ENCODE measurements at places on chromosomes 5 and 9.

DNA sequence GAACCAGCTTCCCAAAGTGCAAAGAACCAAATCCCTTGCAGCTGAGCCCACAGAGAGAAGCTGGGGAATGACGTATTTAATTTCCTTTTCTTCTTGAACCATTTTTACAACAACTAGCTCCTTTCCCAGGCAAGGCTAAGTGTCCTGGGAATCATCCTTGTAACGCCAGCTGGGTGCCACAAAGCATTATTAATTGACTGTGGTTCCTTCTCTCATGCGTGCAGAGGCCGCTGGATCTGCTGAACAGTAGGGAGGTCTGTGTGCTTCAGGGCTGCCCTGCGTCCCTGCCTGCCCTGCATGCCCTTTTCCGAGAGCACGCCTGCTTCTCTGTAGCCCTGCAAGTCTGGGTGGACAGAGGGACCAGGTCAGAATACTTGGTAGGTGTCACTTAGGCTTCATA lies 124.1 kb upstream of the OTULINL start:
- H3K36me3 ChIP-seq, result no peaks in the 10 kb centered on the region
- no peak for DNase-seq
- no peaks in the 10 kb centered on the region for H3K27me3 ChIP-seq
- no peak overlapping the region for H3K27ac ChIP-seq
- no peaks in the 10 kb centered on the region for H3K4me1 ChIP-seq
- H3K4me3 ChIP-seq, result no peak overlapping the region

DNA sequence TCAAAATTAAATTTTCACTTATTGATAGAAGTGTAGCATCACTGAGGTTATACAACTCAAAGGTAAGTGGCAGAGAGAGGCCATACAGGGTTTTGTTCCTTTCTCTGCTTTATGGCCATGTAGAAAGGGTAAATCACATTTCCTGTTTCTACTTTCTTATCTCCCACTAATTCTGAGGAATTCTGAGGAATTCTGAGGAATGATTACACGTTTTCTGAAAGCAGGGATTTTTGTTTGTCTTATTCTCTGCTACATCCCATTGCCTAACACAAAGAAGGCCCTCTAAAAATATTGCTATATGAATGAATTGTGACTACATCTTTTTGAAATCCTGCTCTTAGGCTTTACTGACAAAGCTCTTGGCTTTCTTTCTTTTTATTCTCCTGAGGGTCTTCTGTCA lies 516.9 kb upstream of the ZNF608 start:
- no peaks in the 10 kb centered on the region for H3K36me3 ChIP-seq
- H3K4me1 ChIP-seq, result no peaks in the 10 kb centered on the region
- H3K27ac ChIP-seq, result no peak overlapping the region
- DNase-seq, result no peak
- H3K4me3 ChIP-seq, result no peak overlapping the region
- H3K27me3 ChIP-seq, result no peaks in the 10 kb centered on the region

DNA sequence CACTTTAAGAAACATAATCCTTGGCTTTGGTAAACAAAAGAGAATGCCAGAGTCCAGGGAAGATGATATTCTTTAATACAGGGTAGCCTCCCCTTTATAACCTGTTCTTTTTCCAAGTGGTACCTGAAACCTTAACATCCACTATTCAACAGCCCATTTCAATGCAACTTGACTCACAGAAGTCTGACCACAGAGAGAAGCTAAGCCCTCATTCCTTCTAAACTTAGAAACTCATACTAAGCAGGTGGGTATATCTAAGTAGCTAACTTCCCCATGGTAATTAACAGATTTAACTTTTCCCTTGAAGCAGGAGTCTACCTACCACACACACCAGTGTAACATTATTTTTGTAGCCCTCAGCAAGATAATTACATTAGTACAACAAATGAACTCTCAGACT lies 91.9 kb downstream of the CEMIP2 start:
- H3K36me3 ChIP-seq, result no peaks in the 10 kb centered on the region
- no peaks in the 10 kb centered on the region for H3K27me3 ChIP-seq
- no peak overlapping the region for H3K4me3 ChIP-seq
- no peak overlapping the region for H3K27ac ChIP-seq

DNA sequence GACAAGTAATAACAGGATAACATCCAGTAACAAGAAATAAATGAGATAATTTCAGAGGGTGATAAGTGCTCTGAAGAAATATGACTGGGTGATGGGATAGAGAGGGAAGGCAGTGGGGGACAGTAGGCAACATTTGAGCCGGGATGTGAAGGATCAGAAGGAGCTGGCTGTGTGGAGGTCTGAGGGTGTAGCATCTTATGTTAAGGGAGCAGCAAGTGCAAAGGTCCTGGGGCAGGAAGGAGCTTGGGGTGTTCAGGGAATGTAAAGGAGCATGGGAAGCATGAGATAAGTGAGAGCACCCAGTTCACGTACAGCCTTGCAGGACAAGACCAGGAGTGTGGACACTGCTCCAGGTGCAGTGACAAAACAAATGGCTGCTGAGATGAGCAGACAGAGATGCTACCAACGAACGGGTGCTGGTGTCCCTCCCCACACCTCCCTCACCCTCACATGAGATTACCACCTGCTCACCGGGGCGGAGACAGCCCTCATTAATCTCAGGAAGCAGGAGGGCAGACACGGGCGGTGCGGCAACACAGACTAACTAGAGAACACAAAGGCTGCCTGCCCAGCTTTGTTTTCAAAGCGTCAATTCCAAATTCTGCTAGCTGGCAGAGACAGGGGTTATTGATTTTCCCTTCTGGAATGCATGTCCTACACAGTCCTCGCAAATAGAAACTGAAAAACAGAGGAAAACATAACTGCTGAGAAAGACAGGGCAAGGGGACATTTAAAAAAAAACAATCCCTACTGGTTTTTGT lies 298.1 kb upstream of the PANK3 start:
- no peak overlapping the region for H3K4me3 ChIP-seq
- no peak for DNase-seq
- H3K36me3 ChIP-seq, result no peaks in the 10 kb centered on the region
- no peak overlapping the region for H3K27ac ChIP-seq
- H3K27me3 ChIP-seq, result no peaks in the 10 kb centered on the region
- no peaks in the 10 kb centered on the region for H3K4me1 ChIP-seq

DNA sequence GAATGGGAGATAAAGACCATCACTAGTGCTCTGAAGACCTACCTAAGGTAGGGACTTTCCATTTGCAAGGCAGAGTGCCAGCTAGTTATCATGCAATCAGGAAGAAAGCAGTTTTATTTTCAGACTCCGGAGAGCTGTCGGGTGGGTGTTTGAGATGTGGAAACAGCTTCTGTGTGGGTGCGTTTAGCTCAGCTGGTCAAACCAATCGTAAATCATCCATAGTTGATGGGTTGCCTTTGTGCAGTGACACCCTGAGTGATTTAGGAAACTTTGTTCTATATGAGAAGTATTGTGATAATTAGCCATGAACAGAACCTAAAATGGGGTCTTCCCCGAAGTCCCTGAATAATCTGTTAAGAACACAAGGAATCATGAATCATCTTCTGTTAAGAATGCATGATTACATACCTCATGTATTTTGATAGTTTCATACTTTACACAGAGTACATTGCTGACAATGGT lies 284.3 kb downstream of the ARHGAP26 start:
- H3K36me3 ChIP-seq, result no peaks in the 10 kb centered on the region
- no peak overlapping the region for H3K27ac ChIP-seq
- no peaks in the 10 kb centered on the region for H3K27me3 ChIP-seq
- DNase-seq, result no peak
- H3K4me3 ChIP-seq, result no peak overlapping the region

GRCh38 chr9:13705373-13705772 lies 425.9 kb upstream of the MPDZ start:
- no peak overlapping the region for H3K4me3 ChIP-seq
- no peak overlapping the region for H3K27ac ChIP-seq
- DNase-seq, result no peak
- no peaks in the 10 kb centered on the region for H3K4me1 ChIP-seq
- no peaks in the 10 kb centered on the region for H3K27me3 ChIP-seq

DNA sequence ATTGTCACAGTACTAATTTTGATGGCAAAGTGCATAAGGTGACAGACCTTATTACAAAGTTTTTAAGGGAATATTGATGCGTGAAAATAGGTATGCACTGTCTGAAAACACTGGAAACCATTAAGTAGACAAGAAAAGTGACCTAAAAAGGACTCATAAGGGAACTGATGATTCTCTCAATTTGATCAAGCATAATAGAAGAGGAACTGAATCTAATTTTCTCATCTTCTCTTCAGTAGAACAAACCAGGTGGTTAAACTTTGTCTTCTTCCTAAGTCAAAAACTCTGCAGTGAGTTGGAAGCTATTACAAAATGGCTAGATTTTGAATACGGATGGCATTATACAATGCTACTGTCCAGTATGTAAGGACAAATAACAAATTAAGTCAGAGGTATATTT lies 53.4 kb downstream of the RNF145 start:
- H3K4me1 ChIP-seq, result peaks cover 10% of the 10 kb centered on the region
- H3K27ac ChIP-seq, result no peak overlapping the region
- DNase-seq, result no peak
- peaks cover 22% of the 10 kb centered on the region for H3K36me3 ChIP-seq
- H3K27me3 ChIP-seq, result no peaks in the 10 kb centered on the region

DNA sequence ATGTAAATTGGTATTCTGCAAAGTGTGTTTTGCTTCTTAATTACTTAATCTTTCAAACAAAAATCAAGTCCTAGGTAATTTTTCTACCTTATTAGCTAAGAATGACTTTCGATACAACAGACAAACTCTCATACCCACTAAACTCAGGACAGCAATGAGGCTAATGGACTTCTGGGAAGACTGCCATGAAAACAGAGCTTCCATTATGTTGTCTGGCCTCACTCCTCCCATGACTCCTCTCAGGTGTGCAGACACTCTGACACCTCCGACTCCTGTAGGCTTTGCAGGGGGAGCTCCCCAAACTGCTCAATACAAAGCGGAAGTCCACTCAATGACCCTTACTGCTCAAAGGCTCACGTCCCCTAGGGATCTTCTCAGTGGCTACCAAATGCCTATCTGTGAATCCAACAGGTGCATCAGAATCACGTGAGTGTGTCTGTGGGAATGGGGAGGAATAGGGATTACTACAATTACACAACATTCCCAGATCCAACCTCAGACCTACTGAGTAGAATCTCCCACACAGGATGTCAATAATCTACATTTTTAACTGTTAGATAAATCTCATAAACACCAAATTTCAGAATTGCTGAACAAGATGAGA lies 289.9 kb downstream of the RAB3C start:
- H3K4me1 ChIP-seq, result no peaks in the 10 kb centered on the region
- H3K4me3 ChIP-seq, result no peak overlapping the region

GRCh38 chr9:101458963-101459631 lies 23.5 kb upstream of the ALDOB start:
- H3K36me3 ChIP-seq, result no peaks in the 10 kb centered on the region
- H3K4me1 ChIP-seq, result no peaks in the 10 kb centered on the region
- no peak overlapping the region for H3K4me3 ChIP-seq
- H3K27ac ChIP-seq, result no peak overlapping the region
- no peak for DNase-seq

- no peak overlapping the region for H3K4me3 ChIP-seq
- H3K27ac ChIP-seq, result no peak overlapping the region
- no peaks in the 10 kb centered on the region for H3K27me3 ChIP-seq
- no peaks in the 10 kb centered on the region for H3K36me3 ChIP-seq
- H3K4me1 ChIP-seq, result no peaks in the 10 kb centered on the region
- DNase-seq, result no peak
These were observed 107.7 kb downstream of the GOLPH3 start for GRCh38 chr5:32066448-32066847.

- H3K36me3 ChIP-seq, result no peaks in the 10 kb centered on the region
- H3K4me3 ChIP-seq, result no peak overlapping the region
- H3K4me1 ChIP-seq, result no peaks in the 10 kb centered on the region
- DNase-seq, result no peak
These were observed 91.8 kb upstream of the CCDC112 start for GRCh38 chr5:115388240-115388639.

- H3K4me3 ChIP-seq, result no peak overlapping the region
- no peaks in the 10 kb centered on the region for H3K4me1 ChIP-seq
- no peak for DNase-seq
- H3K27me3 ChIP-seq, result no peaks in the 10 kb centered on the region
- no peak overlapping the region for H3K27ac ChIP-seq
- H3K36me3 ChIP-seq, result no peaks in the 10 kb centered on the region
These were observed 80.3 kb upstream of the SARDH start for GRCh38 chr9:133818444-133818843.

GRCh38 chr9:80382211-80382891 lies 810.6 kb downstream of the TLE4 start:
- no peaks in the 10 kb centered on the region for H3K36me3 ChIP-seq
- H3K4me1 ChIP-seq, result no peaks in the 10 kb centered on the region
- no peak overlapping the region for H3K27ac ChIP-seq
- no peaks in the 10 kb centered on the region for H3K27me3 ChIP-seq
- H3K4me3 ChIP-seq, result no peak overlapping the region

- H3K27me3 ChIP-seq, result no peaks in the 10 kb centered on the region
- H3K4me3 ChIP-seq, result no peak overlapping the region
- no peaks in the 10 kb centered on the region for H3K36me3 ChIP-seq
These were observed 22.1 kb downstream of the NTRK2 start for GRCh38 chr9:84691634-84692033.

DNA sequence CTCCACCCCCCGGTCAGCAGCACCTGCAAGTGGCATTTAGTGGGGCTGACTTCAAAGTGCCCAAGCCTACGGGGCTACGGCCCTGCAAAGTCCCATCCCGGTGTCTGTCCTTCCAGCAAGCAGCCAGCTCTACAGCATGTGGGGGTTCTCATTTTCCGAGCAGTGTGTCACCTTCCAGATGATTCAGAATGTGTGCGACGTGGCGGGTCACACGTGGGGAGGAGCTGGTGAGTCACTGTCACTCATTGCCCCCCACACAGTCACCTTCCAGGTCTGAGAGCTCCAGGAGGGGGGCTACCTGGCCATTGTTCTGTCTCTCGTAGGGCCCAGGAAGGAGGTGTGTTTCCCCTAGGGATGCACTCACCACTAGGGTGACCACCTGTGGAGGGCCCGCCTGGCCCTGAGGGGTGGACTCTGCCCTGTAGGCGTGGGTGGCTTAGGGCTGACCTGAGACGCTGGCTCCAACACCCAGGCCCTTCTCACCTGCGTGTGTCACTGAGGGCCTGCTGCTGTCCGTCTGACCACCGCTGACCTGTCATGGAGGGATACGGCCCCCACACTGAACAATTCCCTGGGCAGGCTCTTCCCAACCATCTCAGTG lies 70.2 kb downstream of the SEMA4D start:
- H3K27ac ChIP-seq, result peak overlapping the region; percentile 52
- DNase-seq, result peak; percentile 54
- peaks cover 4% of the 10 kb centered on the region for H3K36me3 ChIP-seq

- H3K27ac ChIP-seq, result no peak overlapping the region
- no peak overlapping the region for H3K4me3 ChIP-seq
- H3K27me3 ChIP-seq, result no peaks in the 10 kb centered on the region
- no peaks in the 10 kb centered on the region for H3K4me1 ChIP-seq
These were observed 26.6 kb upstream of the ANKDD1B start for GRCh38 chr5:75584641-75585040.

DNA sequence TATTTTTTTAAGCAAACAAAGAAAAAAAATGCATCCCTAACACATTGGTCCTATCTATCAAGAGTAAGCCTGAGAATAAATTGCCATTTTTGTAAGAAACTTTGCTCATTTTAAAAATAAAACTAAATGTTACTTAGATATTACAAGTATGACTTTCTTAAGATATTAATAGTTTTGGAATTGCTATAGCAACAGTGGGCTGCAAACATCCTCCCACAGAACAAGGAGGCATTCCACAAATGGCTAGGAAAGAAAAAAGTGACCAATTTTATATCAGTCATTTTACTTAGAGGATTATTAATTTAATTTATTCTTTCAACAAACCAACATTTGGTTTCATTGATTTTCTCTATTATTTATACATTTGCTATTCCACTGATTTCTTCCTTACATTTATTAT lies 63.7 kb downstream of the LURAP1L start:
- no peak overlapping the region for H3K4me3 ChIP-seq
- H3K27me3 ChIP-seq, result no peaks in the 10 kb centered on the region
- H3K36me3 ChIP-seq, result no peaks in the 10 kb centered on the region

All from effector memory CD4-positive, alpha-beta T cell (primary cell).